ENCODE measurements at places on chromosomes 2 and 18.

DNA sequence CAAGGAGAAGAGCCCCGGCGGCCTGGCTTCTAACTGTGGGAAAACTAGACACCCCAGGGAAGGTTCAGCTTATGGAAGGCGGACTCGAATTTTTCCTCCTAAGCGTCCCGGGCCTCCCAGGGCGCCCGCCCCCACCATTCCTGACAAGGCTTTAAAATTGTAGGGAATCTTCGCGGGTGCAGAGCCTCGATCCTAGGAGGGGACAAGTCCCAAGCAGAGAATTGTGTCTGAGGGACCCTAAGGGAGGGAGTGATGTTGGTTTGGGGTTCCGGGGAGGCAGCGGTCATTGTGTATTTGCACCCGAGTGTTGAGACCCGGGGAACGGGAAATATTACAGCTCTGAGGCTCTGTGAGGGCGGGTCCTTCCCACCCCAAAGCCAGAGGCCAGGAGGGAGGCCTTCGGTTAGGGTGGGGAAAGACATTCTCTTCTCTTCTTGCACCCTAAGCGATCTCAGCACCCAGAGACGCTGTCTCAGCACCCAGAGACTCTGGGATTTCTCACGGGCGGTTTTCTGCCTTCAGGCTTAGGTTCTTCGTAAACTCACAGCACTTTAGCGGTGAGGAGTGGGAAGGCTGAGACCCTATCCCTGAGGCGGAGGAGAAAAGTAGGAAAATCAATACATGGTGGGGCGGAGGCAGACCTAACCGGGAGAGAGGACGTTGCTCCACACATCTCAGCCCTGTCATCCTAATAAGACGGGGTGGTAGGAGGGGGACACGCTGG lies 7.6 kb downstream of the OSR1 start:
- DNase-seq = no peak

DNA sequence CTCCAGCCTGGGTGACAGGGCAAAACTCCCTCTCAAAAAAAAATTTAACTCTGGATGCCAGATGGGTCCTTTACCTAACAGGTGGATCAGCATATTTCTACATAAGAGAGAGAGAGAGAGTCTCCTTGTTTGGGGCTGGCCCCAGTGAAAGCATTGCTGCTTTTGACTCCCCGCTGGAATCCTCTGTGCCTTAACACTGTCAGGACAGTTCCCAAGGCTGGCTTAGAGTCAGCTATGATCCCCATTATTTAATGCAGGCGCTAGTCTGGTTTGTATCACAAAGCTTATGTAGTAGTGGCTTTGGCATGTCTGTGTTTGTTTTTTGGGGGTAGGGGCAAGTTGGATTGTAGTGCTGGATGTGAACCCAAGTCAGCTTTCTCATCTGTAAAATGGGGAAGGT lies 9.4 kb downstream of the INPP4A start:
- no peak for DNase-seq

- no peak for DNase-seq
Observed at GRCh38 chr18:54031243-54031642, 193.2 kb downstream of the MBD2 start.

DNA sequence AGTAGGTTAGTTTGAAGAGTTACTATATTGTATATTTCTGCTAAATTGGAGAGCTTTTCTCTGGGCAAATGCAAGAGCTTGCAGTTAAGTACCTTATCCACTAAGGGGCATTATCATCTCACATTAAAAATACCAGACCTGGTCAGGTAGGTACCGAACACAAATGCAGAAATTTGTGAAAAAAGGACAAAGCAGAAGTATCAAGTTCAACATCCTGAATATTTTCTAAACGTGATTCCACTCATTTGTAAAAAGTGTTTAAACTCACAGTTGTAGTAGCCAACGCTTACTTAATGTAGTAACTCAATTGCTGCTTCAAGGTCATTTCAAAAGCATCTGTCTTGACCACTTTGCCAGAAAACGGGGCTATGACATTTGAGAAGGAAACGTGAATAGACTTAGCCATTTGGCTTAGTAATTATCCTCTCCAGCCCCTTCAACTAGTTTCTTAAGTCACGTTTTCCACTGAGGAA lies 52.1 kb downstream of the CYRIA start:
- no peak for DNase-seq

DNA sequence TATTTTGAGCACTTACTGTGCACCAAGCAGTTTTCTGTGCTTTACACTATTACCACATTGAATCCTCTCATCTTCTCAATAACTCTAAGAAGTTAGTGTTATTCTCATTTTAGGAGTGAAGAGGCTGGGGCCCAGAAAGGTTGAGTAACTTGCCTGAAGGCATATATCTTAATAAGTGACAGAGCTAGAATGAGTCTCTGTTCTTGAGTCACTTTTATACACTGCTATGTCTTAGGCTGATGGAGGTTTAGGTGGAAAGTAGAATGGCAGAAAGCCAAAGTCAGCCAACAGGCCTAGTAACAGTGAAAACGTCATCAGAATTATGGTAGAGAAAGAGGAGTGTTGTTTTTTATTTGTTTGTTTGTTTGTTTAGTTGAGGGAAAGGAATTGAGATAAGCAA lies 27.9 kb upstream of the RPE start:
- DNase-seq = no peak

DNA sequence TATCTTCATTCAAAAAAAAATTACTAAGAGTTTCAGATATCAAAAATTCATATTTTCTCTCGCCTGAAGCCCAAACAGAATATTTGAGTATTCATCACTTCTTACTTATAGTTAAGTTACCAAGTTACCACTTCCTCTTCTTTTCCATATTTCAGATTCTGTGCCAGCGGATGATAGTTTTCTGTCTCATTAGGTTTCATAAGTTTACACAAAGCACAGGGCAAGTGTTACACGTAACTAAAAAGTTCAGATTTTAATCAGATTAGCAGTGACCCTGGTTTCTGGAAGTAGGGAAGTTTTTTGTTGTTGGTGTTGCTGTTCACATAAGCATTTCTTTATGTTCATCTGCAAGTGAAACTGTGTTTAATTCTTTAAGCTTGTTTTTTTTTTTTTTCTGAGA lies 10.2 kb downstream of the AFTPH start:
- no peak for DNase-seq

DNA sequence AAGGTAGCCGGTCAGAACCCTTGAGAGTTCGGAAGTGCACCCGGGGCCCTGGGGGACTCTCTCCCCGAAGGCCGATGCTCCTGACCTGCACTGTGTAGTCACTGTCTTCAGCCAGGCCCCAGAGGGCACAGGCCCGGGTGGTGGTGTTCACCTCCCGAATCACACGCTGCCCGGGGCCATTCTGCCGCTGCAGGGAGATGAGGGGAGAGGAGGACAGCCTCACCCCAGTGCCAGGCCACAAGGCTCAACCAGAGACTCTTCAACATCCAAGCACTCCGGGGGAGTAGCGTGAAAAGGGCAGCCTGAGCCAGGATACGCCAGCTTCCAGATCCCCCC lies 1.1 kb downstream of the FNDC4 start:
- DNase-seq = no peak

DNA sequence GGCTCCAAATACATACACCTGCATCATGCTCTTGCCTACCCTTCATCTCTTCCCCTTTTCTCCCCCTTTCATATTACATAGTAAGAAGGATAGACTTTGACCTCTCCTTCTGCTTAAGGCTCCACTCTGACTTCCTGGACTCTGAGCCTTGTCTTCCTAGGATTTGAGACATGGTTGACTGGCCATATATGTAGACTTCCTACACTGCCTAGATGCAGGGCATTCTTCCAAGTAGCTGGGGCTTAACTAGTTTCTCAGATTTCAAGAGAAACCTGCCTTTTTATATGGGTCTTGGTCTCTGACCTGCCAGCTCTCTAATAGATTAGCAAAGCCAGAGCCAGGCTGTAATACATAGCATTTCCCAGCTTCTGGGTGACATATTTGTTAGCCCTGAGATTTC lies 35.4 kb upstream of the CYP26B1 start:
- no peak for DNase-seq

DNA sequence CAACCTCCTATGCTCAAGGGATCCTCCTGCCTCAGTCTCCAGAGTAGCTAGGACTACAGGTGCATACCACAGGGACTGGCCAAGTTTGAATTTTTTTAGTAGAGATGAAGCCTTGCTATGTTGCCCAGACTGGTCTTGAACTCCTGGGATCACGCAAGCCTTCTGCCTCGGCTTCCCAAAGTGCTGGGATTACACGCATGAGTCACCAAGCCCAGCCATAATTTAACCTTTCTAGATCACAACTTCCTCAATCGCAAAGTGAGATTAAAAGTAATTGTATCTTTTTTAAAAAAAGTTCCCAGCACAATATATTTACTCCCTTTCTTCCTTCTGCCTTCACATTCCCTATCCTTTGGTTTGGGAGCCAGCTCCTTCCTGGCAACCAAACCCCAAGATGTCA lies 5.8 kb upstream of the PPP1CB start:
- DNase-seq = no peak

DNA sequence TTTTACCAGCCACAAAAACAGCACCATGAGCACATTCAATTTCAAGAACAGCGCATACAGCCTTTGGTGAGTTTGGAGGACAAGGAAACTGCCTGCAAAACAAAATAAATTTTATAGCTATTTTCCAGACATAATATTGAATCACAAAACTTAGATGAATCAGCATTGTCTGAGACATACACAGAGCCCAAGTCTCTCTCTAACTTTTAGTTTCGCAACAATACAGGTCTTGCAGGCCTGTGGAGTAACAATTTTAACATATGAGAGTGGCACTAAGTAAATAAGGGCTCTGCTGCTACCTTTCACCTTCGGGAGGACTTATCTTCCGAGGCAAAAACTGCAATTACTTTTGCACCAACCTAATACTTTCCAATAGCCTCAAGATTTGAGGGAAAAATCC lies 56.1 kb upstream of the PEX13 start:
- no peak for DNase-seq

DNA sequence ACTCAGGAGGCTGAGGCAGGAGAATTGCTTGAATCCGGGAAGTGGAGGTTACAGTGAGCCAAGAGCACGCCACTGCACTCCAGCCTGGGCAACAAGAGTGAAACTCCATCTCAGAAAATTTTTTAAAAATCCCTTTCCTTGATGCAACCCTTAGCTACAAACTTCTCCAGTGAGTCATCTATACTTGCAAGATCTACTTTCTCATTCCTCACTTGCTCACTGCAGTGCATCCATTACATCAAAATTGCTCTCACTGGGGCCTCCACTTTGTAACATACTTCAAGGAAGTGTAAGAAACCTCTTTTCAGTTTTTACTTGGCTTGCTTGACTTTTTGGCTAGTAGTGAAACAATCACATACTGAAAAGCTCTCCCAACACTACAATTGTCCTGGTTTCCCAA lies 65.3 kb downstream of the REEP1 start:
- no peak for DNase-seq

DNA sequence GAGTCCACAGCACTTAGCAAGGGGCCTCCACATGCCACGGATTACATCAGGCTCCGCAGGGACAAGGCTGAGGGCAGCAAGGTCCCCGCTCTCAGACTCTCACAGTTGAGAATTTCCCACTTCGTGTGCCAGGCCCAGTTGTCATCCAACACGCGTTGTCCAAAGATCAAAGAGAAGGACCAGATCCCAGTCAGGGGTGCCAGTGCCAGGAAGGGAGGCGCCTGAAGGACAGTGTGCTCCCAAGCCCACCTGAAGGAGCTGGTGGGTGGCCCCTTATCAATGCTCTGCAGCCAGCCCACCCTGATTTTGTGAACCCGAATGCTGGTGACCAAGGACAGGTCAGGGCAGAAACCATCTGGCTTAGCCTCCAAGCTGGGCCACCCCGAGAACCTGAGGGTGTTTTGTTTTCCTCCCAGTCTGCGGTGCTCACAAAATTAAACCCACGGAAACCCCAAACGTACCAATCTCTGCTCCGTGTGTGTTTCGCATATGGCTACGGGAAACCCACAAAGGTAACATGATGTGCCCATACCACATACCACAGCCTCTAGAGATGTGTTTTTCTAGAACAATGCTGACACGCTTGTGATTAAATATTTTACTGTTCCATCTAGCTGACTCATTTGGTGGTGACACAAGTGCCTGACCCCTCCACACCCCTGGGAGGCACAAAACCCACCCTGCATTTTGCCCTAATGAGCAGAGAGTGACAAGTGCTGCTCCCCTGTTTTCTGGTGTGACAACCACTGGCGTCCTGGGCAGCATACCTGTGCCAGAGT lies 24.5 kb downstream of the CRACDL start:
- no peak for DNase-seq

- no peak for DNase-seq
Observed at GRCh38 chr2:1907291-1907690, 163.0 kb upstream of the PXDN start.

DNA sequence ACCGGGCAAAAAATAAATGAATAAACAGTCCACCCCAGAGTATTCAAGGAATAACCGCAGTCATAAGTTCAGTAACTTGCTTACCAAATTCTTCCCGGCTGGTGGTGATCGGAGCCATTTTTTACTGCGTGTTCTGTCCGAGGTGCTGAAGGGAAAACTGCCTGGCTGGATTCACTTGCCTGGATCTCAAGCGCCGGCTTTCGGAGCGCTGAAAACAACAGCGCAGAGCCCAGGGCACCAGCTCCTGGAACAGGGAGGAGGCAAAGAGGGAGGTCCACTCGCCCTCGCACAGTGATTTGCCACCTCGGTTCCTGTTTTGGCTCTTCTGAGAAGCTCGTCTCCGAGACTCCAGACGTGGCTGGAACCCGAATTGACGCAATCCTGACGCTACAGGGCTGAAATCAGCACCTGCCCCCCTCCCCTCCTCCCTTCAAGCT lies at the start of gene SYT4:
Gene SYT4 (minus strand): TSS at position 327 of the 437 bp plus-strand sequence. CDS start 209 bp downstream, at position 118.
- no peak for DNase-seq

DNA sequence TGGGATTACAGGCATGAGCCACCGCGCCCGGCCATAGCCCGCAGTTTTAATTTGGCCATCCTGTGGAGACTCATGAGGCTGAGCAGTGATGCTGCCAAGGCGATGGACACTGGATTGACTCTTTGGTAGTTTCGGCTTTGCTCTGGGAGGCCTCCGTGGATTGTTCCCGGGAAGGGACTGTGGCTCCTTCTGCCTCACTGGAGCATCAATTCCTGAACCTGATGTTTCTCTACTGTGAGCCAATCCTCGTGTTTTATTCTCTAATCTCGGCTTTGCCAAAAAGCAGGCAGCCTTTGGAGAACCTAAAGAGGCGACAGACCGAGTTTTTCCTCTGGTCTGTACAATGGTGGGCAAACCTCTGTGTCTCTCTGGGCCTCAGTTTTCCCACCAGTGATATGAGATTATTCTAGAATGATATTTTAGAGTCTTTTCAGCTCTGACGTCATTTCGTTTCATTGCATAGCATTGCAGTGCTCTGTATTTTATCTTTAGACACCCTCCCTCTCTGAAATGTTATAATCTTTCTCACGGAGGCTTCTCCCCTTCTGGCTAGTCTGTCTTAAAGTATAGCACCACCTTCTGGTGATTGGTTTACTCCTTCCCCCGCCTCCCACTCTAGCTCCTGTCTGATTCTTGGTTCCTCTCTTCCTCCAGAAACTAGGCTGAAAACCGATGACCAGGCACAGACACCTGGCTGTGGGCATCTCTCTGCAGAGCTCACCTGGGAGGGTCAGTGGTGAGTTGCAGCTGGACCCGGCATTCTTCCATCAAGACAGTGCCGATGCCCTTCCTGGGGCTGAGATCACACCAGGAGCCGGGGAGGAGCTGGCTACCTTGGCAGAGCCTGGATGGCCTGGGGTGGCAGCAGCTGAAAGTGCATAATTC lies 341.3 kb downstream of the MYCN start:
- DNase-seq = no peak
